Activated CD8-positive, alpha-beta memory T cell treated with anti-CD3 and anti-CD28 coated beads, Interleukin-2, amount 50 U/mL, for 4 hours (primary cell): ENCODE measurements at places on chromosomes 1 and 21.

DNA sequence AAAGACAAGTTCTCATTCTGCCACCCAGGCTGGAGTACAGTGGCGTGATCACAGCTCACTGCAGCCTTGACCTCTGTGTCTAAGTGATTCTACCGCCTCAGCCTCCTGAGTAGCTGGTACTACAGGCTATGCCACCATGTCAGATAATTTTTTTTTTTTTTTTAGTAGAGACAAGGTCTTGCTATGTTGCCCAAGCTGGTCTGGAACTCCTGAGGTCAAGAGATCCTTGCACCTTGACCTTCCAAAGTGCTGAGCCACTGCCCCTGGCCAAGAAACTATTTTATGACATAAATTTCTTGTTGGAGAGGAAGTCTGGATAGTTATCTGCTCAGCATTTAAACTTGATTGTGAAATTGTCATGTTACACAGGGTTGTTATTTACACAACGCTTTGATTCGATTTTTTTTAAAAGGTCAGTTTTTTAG, 2.1 kb downstream of the SCCPDH start:
- no peak for DNase-seq

- no peak for DNase-seq
These were observed 7.4 kb downstream of the KYAT3 start for GRCh38 chr1:88985032-88985431.

- DNase-seq, result no peak
These were observed 3.0 kb downstream of the NHLH2 start for GRCh38 chr1:115837740-115838421.

DNA sequence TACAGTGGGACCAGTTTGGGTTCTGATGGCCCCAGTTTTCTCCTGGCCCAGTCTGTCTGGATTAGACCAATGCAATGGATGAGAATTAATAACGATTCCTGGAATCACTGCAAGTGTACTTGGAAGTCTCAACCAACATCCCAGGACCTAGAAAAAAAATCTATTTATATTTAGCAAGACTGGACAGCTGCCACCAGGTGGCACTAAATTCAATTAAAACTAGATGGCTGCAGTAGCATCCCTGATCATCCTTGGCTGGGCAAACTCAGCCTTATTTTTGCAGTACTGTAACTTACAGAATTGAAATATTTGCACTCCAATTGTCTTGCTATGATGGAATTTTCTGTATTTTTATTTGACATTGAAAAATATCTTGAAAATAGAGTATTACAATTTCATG, 165.7 kb downstream of the NCAM2 start:
- DNase-seq, result peak; percentile 24

DNA sequence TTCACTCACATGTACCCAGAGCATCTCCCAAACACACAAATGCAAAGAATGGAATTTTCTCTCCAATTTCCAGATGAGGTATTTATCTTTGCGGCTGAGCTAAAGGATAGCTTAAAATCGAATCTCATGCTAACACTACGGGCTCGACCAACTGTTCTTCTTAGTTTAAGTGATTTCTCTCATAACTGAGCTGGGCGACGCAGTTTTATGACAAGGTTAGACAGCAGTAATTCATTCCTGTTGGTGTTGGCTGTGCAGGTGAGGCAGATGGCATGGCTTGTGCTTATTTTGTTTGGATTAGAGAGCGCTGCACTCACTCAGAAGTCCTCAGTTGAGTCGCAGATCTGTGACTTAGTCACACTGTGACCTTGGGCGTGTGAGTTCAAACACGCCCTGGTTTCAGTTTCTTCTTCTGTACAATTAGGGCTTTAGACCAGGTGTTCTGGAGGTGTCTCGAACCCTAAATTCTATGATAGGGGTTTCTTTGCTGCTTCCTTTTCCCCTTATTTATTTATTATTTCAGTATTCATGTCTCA, 41.5 kb upstream of the MRPS6 start:
- no peak for DNase-seq

DNA sequence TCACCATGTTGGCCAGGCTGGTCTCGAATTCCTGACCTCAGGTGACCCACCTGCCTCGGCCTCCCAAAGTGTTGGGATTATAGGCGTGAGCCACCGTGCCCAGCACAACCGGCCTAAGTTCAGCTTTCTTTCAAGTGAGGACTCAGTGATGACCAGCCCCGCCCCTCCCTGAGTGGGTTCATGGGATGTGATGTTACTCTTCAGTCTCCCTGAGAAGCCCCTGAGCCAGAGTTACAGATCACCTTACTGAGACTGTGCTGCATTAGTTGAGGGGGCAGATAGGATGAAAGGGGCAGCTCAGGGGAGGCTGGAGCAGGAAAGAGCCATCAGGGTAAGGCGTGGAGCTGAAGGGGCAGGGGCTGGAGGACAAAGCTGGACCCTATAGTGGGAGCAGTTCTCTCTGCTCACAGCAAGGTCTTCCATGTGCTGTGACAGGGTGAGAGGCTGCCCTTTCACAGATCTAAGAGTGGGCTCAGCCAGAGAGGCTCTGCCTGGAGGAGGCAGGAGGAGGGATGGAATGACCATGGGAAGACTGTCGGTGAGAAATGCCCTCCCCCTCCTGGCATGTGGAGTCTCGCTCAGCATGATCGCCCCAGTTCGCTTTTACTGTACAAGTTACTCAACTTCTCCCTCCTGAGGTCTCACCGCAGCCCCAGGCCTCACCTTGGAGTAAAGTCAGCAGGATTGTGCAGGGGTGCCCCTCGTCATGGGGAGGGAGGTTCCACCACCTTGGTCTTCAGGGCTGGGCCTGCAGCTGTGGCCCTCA, 13.4 kb downstream of the SH2D2A start:
- peak; percentile 25 for DNase-seq

- DNase-seq, result no peak
These were observed 121.8 kb upstream of the SPAG17 start for GRCh38 chr1:118306851-118307250.

DNA sequence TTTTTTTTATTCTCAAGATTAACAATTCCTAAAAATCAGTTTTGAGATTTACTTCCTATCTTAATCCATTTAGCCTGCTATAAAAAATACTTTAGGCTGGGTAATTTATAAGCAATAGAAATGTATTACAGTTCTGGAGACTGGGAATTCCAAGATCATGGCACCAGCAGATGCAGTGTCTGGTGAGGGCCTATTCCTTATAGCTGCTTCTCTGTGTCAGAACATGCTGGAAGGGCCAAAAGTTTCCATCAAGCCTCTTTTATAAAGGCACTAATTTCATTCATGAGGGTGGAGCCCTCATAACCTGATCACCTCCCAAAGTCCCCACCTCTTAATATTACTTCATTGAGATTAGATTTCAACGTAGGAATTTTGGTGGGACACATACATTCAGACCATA, 41.7 kb downstream of the RNF2 start:
- no peak for DNase-seq

DNA sequence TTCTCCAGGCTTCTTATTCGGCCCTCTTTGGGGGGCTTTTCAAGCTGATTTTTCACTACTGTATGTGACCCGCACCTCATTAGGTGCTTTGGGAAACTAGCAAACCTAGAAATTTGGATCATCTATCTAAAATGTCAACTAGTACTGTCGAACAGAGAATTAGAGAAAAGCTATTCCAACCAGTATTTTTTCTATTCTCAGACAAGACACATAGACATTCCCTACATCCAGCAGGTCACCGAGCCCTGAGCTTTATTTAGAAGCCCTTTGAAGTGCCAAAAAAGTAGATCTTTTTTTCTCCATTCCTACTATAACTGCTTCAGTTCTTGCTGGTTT, 310 bp upstream of the SSR2 start:
- no peak for DNase-seq

DNA sequence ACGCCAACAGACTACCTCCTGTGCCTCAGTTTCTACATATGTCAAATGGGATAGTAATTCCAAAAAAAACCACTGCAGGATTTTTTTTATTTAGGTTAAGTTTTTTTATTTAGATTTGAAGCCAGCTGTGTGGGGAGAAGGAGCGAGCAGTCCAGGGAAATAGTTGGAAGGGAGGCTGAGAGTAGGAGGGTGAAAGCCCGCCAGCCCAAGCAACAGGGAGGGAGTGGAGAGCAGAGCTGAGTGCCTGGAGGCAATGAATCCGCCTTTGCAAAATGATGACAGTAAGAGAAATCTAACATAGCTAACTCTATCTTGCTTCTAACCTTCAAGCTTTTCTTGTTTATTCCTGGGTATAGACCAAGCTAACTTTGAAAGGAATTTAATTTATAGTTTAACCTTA, 15.6 kb upstream of the C1orf198 start:
- DNase-seq, result no peak

- no peak for DNase-seq
These were observed 140.3 kb upstream of the CSF3R start for GRCh38 chr1:36622741-36623648.

DNA sequence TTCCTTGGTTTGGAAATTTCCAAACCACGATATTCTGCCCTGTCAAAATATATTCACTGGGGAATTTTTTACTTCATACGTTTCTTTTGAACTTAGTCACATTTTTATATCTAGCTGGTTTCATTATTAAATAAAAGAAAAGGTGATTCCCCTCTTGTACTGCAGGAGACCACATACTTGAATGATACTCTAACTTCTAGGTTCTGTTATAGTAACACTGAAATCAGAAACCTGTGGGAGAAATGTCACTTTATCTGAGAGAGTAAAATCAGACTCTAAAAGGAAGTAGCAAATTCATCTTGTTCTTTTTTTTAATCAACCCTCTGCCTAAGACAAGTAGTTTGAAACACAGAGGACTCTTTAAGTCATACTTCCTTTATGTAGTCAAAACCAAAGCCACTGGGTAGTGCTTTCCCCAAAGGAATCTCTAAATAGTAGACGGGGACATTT, 34.4 kb downstream of the MRPL39 start:
- no peak for DNase-seq

DNA sequence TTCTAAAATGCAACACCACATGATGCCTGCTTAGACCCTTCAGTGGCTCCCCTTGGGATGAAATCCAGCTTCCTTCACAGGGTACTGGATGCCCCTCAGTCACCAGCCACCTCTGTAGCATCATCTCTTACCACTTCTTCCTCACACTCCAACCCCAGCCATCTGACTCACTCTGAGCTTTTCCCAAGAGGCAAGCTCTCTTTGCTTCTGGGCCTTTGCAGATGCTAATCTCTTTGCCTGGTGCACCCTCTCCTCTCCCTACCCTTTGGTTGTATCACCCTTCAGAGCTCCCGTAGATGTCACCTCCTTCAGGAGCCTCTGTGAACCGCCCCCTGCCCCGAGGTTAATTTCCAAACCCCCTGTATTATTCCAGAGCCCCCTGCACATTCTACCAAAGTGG, 164.8 kb upstream of the ZC3H12A start:
- DNase-seq, result no peak

- no peak for DNase-seq
These were observed at the start of gene DPT for GRCh38 chr1:168728473-168729404. TSS of gene DPT (minus strand) at chr1:168729206. CDS start at chr1:168729174, 32 bp downstream.

DNA sequence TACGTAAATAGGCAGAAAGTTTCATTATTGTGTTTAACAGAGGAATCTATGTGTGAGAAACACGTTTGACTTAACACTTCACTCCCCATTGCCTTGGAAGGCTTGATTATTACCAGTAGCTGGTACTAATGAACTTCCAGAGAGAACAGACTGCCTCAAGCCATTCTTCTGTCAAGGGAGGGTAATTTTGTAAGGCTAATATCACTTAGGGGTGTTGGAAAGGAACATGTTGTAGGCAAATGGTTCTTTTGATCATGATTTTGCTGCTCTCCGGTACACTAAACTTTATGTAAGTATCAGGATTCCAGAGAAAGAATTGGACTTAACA, 1.8 kb downstream of the LAMC1 start:
- no peak for DNase-seq

GRCh38 chr1:113103977-113104376, 31.0 kb downstream of the LRIG2 start:
- no peak for DNase-seq

- DNase-seq, result no peak
These were observed 99.6 kb downstream of the RUNX1 start for GRCh38 chr21:34949499-34949898.

- DNase-seq, result no peak
These were observed 132.8 kb downstream of the FGGY start for GRCh38 chr1:59429656-59430055.

- DNase-seq, result no peak
These were observed 102.7 kb upstream of the IVNS1ABP start for GRCh38 chr1:185419718-185420117.

GRCh38 chr1:70966018-70966638, 81.5 kb downstream of the PTGER3 start:
- DNase-seq, result no peak

DNA sequence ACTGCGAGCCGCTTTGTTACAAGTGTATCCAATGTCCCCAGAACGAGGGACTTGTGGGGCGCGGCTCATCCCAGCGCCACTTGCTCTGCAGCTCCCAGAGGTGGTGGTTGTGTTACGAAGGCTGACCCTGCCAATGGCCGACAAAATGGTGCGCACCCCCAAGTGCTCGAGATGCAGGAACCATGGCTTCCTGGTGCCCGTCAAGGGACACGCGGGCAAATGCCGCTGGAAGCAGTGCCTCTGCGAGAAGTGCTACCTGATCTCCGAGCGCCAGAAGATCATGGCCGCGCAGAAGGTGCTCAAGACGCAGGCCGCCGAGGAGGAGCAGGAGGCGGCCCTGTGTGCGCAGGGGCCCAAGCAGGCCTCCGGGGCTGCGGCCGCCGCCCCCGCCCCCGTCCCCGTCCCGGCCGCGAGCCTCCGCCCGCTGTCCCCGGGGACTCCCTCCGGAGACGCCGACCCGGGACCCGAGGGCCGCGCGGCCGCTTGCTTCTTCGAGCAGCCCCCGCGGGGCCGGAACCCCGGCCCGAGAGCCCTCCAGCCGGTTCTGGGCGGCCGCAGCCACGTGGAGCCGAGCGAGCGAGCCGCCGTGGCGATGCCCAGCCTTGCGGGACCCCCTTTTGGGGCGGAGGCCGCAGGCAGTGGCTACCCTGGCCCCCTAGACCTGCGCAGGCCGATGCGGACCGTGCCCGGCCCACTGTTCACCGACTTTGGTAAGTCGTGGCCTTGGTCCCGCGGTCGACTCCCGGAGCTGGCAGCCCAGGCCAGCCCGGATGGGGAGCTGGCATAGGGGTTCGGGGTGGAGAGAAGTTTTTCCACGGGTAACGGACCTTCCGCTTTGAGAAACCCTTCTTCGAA, at the start of gene DMRTB1:
Gene DMRTB1 (plus strand): TSS at position 79 of the 855 bp plus-strand sequence. CDS start 55 bp downstream, at position 134.
- DNase-seq, result no peak

DNA sequence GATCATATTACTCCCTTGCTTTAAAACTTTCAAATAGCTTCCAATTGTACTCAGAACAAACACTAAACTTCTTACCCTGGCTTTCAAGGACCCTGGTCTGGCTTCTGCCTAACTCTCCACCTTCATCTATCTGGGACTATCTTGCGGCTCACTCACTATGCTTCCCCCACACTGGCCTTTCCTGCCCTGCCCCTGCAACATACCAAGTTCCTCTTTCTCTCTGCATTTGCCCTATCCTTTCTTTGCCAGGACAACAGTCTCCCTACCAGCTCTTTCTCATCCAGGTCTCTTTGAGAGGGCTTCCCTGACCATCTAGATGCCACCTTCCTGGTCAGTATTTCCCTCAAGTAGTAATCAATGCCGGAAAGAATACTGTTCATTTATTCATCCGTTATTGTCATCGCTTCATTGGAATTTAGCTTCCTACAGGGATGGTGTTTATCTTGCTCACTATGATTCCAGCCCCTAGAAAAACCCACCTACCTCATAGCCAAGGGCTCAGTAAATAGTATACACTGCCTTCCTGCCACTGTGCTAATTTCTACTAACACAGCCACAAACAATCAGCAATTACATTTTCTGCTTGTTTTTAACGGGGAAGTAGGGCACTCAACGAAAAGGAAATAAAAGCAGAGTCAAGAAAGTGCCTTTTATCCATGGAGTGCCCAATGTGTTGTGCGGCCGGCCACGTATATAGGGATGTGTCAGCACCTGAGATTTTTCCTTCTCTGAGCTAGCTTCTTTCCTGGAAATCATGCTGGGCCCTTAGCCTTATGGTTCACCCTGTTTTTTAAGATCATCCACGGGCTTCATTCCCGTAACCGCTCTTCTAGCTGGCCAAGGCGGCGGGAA, 521 bp upstream of the CDC7 start:
- no peak for DNase-seq
